ENCODE measurements at places on chromosomes 5 and 9. TPM values are rescaled to one million over a fixed set of nuclear protein-coding genes. Genes with fewer than 3 reads are reported as not detected.

DNA sequence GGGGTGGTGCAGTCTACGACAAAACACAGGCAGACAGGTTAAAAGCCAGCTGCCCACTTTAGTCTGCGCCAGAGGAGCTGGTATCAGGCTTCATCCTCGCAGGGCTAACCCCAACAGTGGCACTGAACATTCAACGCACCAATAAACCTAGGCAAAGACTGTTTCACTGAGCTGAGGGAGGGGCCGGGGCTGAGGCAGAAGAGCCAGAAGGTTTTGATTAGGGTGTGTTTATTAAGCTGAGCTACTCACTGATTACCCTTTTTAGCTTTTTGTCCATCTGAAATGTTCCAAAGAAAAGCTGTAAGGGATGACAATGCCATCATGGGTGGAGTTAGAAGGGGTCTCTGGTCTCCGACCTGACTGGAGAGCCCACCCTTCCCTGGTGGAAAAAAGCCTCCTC is 1.4 kb downstream of the ZMYND19 start:
- DNase-seq: no peak

Gene PCDHB8
- 2.4 TPM for total RNA-seq

- DNase-seq: no peak
Measured at GRCh38 chr5:132322266-132322665, 28.1 kb downstream of the SLC22A4 start.

Gene KLF4
- total RNA-seq: 143 TPM

GRCh38 chr5:120255214-120255613 is 208.9 kb upstream of the PRR16 start:
- no peak for DNase-seq

Gene PCDHGC4
- 1.8 TPM for total RNA-seq

GRCh38 chr5:65903581-65903980 is 22.8 kb upstream of the ERBIN start:
- DNase-seq: no peak

GRCh38 chr5:44454002-44454401 is 64.8 kb upstream of the FGF10 start:
- no peak for DNase-seq

- DNase-seq: no peak
Measured at GRCh38 chr5:163306421-163306820, 131.0 kb upstream of the CCNG1 start.

DNA sequence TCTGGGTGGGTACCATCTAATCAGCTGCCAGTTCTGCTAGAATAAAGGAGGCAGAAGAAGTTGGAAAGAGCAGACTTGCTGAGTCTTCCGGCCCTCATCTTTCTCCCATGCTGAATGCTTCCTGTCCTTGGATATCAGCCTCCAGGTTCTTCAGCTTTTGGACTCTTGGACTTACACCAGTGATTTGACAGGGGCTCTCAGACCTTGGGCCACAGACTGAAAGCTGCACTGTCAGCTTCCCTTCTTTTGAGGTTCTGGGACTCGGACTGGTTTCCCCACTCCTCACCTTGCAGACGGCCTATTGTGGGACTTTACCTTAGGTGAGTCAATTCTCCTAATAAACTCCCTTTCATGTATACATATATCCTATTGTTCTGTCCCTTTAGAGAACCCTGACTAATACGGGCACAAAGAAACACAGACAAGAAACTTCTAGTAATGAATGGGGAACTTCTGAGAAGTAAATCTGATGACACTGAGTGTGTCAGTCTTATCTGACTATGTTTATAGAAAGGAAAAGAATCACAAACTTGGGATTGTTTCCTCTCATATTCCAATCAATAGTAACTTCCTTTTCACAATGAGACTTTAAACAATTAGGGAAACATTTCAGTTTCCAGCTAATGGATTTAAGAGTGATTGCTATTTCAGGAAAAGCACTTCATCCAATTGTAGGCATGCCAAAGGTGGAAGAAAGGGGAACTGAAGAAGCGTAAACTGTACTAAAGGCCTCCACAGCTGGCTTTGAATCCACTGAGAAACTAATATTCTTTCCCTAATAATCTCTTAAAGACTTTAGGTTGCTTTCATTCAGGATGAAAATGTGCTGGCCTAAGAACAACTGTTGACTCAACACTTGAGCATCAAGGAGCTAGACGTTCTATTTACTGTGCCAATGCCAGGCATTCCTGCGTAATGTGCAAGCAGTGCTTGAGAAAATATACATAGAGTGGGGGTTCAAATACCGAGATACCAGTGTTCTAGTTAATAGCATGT is 127.9 kb upstream of the PTGER4 start:
- no peak for DNase-seq

GRCh38 chr9:131612851-131613250 is 67.5 kb downstream of the PRRT1B start:
- no peak for DNase-seq

All from upper lobe of right lung (tissue), 1 donor.